ENCODE measurements at places on chromosomes 4 and X.
A peak's percentile ranks its signal among the peaks of the same experiment; 100 is the strongest.

DNA sequence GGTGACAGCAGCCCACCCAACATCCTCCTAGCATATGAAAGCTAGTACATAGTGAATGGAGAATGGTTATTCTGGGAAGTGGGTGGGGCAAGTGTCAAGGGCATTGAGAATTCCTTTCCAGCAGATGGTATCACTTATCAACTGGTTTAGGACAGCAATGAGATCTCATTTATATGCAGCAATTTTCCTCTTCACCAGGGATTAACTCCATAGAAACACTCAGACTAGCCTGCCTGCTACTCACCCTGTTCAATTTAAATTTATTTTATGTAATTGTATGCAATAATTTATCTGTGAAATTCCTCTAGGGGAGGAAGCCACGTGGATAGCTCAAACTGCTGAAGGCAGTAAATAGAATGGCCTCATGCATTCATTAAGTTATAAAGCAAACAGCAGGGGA lies 101.6 kb upstream of the MID1IP1 start:
- no peak for DNase-seq

DNA sequence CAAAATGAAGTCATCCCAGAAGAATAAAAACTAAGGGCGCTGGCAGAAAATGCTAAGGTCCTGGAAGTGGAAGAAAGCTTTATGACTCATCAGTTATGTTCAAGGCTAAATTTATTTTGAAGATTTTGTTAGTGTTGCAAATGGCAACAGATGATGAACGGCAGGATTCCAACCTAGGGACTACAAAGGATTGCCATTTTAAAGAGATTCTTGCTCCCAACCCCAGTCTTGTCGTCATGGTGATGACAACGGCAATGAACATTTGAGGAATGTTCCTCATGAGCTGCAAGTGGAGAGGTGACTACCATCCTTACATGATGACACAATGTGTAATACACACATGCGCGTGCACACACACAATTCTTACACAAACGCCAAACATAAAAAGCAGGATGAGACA lies 54.4 kb upstream of the FTHL17 start:
- no peak for DNase-seq

- DNase-seq = no peak
These were observed 283.2 kb downstream of the DCHS2 start for GRCh38 chr4:154208424-154208823.

- DNase-seq = no peak
These were observed 231.1 kb upstream of the ANXA3 start for GRCh38 chr4:78320349-78320935.

DNA sequence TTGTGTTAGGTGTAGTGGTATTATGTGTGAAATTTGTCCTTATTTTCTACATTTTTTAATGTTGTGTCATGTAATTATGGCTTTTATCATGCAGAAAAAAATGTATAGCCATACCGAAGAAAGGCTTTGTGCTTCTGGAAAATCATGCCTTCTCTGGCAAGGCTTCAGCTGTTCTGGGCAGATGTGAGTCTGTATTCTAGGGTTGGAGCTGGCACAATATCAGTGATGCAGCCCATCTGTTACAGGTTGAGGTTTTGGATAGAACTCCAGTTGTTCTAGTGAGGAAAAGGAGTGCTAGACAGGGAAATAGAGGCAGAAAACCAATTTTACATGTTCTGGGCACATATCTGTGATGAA lies 44.8 kb upstream of the PRSS12 start:
- no peak for DNase-seq

GRCh38 chrX:109390556-109390955 lies 91.3 kb downstream of the GUCY2F start:
- no peak for DNase-seq

DNA sequence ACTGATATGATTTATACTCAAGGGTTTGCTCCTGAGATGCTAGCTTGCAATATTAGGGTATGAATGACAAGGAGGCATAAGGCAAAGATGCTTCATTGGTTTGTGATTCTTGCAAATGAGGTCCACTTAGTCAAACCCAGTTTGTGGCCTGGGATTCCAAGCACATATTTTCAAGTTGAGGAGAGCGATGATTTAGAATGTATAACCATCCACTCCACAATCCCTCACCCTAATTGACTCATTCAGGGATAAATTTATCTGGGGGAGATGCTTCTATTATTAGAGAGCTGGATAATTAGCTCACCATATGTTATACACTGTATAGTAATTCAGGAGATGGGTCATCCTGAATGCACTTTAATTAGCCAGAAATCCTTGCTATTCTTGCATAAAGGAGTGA lies 118.3 kb upstream of the PUDP start:
- no peak for DNase-seq

- no peak for DNase-seq
These were observed 32.0 kb downstream of the CTBP1 start for GRCh38 chr4:1216869-1217294.

- no peak for DNase-seq
These were observed 163.2 kb upstream of the INTU start for GRCh38 chr4:127469542-127469941.

GRCh38 chr4:147480891-147481576 lies at the start of gene EDNRA:
TSS of gene EDNRA (plus strand) at chr4:147481097. CDS start at chr4:147485682, 4,585 bp downstream.
- DNase-seq = peak; percentile 62

GRCh38 chr4:3689006-3689405 lies 77.2 kb upstream of the ADRA2C start:
- DNase-seq = no peak

- DNase-seq = no peak
These were observed 191.3 kb downstream of the KCNIP4 start for GRCh38 chr4:21757248-21757647.

GRCh38 chr4:3365871-3366842 lies 73.3 kb downstream of the RGS12 start:
- peak; percentile 12 for DNase-seq

- DNase-seq = no peak
These were observed 36.3 kb downstream of the SH3BGRL start for GRCh38 chrX:81238166-81238565.

- no peak for DNase-seq
These were observed 98.0 kb upstream of the DCLK2 start for GRCh38 chr4:149980121-149980682.

DNA sequence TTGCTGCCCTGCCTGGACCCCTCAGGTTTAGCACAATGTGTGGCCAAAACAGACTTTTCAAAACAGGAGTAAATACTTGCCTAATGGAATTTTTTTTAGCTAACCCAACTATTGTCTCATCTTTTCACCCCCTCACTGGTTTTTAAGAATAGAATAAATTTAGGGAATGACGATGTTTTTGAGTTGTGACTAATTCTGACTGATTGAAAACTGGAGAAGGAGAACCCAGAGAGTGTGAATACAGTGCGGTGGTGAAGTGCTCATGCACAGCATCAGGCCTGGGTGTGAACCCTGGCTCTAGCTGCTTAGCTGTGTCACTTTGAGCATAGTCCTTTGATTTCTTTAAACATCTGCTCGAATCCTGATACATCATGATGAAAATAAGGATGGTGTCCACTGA lies 10.5 kb downstream of the ANTXR2 start:
- no peak for DNase-seq

DNA sequence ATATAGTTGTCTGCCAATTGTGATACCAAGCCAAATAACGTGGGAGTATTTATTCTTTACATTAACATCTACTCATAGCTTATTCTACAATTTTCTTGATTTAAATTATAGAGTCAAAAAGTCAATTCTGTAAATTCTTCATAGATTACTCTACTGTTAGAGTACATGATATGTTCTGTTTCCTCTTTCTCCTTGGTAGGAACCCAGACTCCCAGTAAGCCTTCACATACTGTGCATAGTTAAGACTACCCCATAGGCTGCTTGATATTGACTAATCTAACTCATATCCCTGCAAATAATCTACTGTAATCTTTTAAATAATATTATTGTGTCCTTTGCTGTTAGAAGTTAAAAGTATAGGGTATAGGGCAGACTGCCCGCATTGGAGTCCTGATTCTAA lies 35.4 kb downstream of the BANK1 start:
- DNase-seq = no peak

GRCh38 chr4:162010362-162010761 lies 153.4 kb downstream of the FSTL5 start:
- DNase-seq = no peak

- DNase-seq = no peak
These were observed 8.1 kb downstream of the NEK1 start for GRCh38 chr4:169604131-169604900.

DNA sequence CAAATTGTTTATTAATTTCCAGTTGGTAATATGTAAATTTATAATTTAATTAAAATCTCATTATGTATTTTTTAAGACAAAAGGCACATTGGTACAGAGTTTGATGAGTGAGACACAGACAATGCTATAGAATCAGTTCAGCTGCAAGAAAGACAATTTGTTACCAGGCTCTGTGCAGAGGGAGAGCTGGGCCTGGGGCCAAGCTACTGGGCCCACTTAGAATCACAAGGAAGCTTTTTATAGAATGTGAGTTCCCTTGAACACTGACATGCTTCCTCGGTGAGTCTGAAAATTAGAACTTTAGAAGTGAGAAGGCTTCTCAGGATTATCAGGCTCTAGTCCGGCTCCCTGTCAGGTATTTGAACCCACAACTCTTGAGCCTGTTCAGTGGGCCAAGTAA lies 129.0 kb downstream of the AFF2 start:
- DNase-seq = no peak

GRCh38 chr4:152961773-152962115 lies 25.6 kb downstream of the FHDC1 start:
- no peak for DNase-seq

- no peak for DNase-seq
These were observed 755.4 kb upstream of the HTR2C start for GRCh38 chrX:113828470-113828869.

DNA sequence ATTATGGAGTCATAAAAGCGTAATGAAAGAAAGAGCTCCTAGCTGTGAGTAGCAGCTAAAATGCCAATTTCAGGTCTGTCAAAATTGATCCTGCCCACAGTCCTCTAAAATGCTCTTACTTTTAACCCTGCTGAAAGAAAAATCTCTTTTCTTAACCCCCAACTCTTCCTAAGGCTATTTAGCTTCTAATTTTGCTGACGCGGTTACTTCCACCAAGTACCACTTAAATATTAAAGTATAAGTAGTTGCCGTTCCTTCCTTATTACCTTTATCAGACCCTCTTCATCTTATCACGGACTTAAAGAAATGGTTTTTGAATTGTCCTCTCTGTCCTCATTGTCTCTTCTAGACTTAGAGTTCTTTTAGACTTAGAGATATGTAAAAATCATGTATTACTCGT lies 272.2 kb downstream of the FRMPD4 start:
- DNase-seq = no peak

GRCh38 chrX:125926295-125926694 lies 239.8 kb downstream of the DCAF12L2 start:
- DNase-seq = no peak

GRCh38 chrX:55524487-55524886 lies 34.8 kb upstream of the USP51 start:
- no peak for DNase-seq

DNA sequence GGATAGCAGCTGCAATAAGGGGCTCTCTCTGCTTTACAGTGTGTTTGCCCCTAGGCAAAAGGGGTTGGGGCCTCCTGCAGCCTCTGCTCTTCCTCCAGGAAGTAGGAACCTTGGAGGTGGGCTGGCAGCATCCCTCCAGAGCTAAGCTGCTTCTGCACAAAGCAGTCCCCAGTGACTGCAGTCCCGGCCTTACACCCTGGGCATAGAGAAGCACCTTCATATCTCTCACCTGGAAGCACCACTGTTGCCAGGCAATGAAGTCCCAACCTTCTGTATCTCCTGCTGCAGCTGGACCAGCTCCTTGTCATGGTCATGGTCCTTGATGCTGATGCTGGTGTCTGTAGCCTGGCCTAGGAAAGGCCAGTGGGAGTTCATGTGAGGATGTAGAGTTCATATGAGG lies 171.1 kb upstream of the TET2 start:
- no peak for DNase-seq

Measured in femur (tissue), 1 donor.